ENCODE measurements at places on chromosomes 7 and 10.

DNA sequence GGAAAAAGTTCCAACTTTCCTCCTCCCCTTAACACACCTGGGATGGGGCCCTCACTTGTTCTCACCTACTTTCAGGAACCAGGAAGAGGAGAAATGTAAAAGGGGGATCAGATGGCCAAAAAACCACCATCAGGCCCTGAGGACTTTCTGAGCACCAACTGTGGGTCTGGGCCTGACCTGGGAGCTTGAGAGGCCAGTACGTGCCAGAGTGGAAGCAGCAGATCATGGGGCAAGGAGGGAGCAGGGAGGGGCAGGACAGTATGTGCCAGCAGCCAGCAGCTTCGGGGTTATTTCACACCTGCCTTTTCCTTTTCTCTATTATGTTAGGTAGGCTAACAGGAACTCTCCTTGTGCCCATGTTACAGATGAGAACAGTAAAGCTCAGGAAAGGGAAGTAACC is 118.8 kb upstream of the UNC5B start:
- DNase-seq: no peak

DNA sequence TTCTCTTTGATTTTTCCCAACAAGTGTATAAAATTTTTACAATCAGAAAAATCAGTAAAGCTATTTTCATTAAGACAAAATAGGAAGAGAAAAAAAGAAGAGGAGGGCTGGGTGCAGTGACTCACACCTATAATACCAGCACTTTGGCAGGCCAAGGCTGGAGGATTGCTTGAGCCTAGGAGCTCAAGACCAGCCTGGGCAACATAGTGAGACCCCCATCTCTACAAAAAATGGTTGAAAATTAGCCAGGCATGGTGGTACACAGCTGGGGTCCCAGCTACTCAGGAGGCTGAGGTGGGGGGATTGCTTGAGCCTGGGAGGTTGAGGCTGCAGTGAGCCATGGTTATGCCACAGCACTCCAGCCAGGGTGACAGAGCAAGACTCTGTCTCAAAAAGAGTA is 172.3 kb downstream of the AKR1D1 start:
- no peak for DNase-seq

DNA sequence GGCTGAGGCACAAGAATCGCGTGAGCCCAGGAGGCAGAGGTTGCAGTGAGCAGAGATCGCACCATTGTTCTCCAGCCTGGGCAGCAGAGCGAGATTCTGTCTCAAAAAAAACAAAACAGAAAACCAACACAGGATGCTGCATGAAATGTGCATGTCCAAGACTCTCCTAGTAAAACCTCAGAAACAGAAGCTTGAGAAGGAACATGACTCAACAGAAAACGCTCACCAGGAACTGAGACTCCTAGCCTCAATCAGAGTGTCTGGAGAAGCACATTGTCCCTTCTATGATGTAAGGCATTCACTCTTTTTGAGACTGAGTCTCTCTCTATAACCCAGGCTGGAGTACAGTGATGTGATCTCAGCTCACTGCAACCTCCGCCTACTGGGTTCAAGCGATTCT is 168.3 kb downstream of the MYOF start:
- no peak for DNase-seq

DNA sequence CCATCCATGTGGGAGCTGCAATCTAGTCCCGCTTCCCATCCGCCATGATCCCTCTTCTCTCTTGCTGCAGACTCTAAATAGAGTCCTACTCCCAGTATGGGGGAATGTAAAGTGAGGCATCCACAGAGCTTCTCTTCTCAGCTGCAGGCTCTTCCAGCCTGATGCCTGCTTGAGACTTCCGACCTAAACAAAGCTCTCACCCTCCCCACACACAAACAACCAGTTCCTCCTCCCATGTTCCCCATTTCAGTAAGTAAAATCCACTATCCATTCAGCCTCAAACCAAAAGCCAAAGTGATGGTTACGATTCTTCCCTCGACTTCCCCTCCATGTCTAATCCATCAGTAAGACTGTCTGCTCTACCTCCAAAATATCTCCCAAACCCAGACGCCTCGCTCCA is 108.2 kb upstream of the NFE2L3 start:
- DNase-seq: no peak

- no peak for DNase-seq
Observed at GRCh38 chr10:42950606-42951485, 126.0 kb upstream of the RET start.

- DNase-seq: no peak
Observed at GRCh38 chr7:156172638-156173037, 360.4 kb upstream of the SHH start.

DNA sequence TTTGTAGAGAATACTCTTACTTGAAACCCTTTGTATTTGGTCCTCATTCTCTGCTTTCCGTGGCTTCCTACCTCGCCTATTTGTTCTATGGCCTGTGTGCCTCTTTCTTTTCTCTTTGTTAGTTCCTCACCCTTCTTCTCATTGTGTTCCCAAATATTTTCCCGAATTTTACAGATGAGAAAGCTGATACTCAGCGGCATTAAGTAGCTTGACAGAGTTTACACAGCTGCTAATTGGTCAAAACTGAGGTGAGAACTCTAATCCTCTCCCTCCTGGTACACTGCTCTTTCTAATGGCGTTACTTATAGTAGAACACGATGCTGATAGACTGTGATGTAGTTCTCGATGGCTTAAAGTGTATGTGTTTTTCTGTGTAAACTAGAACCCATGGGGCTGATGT is 80.7 kb upstream of the HDAC9 start:
- DNase-seq: no peak

DNA sequence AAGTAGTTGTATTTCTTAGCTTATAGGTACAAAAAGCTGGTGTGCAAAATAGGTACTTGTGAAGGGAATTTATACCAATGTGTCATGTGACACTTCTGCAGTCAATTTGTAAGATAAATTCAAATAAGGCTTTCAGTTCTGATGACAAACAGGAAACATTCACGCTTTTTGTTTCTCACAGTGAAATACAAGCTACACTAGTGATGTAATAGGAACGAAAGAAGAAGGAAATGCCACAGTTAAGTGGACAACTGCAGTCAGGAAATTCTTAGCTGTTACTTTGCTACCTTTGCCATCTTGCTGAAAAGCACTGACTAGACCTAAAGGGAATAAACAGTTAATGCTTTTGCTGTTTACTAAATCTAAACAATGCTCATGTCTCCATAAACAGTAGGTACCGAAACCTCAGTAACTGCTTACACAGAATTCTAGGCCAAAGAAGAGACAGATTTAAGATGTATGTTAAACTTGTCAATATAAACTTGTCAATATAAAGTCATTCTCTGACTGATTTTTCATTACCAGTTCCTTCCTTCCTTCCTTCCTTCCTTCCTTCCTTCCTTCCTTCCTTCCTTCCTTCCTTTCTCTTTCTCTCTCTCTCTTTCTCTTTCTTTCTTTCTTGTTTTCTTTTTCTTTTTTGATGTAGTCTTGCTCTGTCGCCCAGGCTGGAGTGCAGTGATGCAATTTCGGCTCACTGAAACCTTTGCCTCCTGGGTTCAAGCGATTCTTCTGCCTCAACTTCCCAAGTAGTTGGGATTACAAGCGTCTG is 10.1 kb downstream of the OTUD1 start:
- DNase-seq: no peak

- DNase-seq: no peak
Observed at GRCh38 chr7:1843921-1844335, 173.9 kb downstream of the ELFN1 start.

- DNase-seq: no peak
Observed at GRCh38 chr10:103715430-103715829, 139.9 kb downstream of the SH3PXD2A start.

- no peak for DNase-seq
Observed at GRCh38 chr7:95491634-95492314, 6.0 kb downstream of the ASB4 start.

DNA sequence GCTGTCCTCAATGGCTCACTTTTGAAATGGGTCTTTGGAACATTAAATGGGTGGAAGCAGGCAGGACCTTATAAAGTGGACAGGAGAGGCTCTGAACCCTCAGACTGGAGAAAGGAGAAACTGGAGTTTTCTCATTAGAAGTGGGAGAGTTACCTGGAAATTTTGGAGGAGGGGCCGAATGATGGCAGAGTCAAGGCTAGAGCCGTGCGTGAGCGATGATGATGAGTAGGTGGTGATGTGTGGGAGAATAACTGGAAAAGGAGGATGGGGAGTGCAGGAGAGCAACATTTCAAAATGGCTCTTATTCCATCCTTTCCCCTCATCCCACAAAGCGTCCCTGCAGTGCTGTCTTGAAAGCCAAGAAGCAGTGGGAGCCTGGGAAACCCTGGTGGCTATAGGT is 274.0 kb downstream of the LRMDA start:
- DNase-seq: no peak

DNA sequence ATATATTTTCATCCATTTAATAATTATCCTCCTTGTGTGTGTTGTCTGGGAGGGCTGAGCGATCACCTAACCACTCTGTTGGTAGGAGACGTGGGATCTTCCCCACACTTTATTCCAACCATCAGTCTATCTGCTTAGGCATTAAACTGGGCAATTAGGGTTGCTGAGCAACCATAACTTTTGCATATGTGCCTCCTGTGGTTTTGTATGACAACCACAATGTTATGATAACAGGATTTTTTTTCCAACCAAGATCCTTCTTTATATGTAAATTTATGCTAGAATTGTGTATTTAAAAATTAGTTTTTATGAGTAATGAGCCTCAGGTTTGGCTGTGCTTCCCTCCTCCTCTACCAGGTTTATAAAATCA is 495.0 kb upstream of the MGMT start:
- DNase-seq: no peak

DNA sequence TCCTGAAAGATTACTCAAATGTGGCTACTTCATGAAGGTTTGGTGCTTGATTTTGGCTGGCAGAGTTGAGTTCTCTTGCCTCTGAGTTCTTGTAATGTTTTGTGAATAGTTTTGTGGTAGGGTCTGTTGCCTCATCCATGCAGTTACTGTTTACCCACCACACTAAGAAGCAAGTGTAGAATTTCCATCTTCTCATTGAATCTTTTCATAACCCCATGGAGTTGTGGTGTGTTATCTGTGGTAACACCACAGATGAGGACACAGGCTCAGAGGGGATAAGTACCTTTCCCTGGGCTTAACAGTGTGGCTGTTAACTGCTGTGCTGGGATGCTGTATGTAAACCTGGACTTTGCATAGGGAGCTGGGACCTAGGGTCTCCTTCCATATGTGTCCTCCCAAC is 186.3 kb downstream of the CAMK1D start:
- DNase-seq: no peak

DNA sequence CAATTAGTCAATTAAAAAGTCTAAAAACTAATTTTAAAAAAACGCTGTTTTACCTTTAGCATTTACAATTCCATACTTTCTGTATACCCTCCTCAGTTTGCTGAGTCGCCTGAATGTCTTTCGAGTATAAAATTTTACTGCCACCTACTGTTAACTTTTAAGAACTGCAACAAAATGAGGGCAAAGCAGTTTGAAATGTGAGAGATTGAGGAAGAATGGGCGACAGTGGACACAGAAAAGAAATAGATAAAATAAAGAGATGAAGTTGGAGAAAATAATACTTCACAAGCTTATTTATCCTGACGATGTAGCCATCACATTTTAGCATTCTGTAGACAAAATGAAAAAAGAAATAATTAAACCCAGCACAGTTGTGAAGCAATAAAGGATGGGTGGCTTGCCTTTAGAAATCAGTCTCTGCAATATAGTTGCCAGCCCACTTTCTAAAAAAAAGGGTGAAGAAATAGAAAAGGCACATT is 110.8 kb upstream of the PTN start:
- peak; percentile 33 for DNase-seq

DNA sequence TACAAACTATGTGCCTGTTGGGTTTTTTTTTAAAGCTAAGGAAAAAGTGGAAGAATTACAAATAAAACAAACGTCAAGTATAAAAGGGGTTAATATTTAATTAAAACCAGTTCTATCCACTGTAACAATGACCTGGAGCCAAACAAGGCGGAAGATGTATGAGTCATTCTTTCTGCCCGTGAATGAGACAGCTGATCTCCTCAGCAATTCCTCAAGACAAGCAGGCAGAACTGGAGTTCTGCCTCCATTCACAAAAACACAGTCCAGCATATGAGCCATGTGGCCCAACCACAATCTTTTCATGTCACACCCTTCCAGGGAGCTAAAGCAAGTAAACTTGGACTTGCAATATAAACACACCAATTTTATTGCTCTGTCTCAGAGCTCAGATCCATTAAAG is 8.4 kb downstream of the ETV1 start:
- no peak for DNase-seq

DNA sequence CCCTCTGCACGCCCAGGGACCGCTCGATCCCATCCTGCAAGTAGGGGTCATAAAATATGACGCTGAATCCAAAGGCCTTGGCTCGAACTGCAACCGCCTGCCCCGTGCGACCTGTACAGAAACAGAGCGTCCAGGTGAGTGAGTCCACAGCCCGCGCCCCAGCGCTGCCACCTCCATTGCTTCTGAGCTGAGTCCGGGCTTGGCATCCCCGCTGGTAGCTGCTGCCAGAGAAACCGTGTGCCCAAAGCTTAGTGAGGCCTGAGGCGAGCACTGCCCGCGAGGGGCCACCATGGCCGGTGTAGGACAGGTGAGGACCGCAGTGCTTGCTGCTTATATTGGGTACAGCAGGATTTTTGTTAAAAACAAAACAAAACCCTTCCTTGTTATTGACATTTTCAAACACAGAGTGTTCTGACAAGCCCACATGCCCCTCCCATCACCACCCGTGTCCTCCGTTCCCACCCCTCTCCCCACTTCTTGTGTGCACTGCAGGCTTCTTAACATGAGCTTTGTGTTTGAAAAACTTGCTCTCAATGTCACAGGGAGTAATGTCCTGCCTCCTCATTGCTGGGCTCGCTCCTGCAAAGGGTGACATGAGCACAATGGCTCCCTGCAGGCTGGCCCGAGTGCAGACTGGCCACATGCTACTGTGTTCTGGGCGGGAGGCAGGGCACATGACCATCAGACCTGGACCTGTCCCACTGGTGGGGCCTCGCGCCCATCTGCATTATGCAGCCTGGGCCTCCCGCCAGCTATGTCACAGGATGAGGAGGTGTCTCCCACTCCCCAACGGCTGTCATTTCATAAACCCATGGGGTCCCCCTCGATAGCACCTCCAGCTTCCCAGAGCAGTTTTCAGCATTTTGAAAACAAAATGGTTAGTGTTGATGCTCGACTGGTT is 52.9 kb downstream of the ZRANB1 start:
- no peak for DNase-seq

DNA sequence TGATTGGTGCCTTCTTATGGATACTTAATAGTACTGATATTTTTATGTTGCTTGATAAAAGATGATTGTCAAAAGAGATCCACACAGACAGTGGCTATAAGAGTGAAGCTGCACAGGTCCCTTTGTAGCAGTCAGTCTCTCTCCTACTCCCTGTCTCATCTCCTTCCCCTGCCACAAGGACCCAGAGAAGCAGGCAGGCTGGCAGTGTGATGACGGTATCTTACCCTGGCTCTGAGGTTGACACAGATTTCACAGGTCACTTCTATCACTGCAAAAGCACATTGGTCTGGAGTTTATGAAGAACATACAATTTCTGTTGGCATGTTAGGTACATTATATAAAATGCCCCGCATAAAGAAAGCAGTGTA is 64.4 kb upstream of the AHR start:
- DNase-seq: peak; percentile 50

- no peak for DNase-seq
Observed at GRCh38 chr7:80184693-80185092, 50.1 kb downstream of the GNAI1 start.

GRCh38 chr7:77823787-77824186 is 25.2 kb downstream of the PHTF2 start:
- no peak for DNase-seq

GRCh38 chr10:78260680-78261079 is 227.0 kb downstream of the RPS24 start:
- no peak for DNase-seq
